ENCODE measurements at places on chromosomes 11 and 22. TPM values are rescaled to one million over a fixed set of nuclear protein-coding genes. Genes with fewer than 3 reads are reported as not detected.

Gene ELF5
- not detected for total RNA-seq

DNA sequence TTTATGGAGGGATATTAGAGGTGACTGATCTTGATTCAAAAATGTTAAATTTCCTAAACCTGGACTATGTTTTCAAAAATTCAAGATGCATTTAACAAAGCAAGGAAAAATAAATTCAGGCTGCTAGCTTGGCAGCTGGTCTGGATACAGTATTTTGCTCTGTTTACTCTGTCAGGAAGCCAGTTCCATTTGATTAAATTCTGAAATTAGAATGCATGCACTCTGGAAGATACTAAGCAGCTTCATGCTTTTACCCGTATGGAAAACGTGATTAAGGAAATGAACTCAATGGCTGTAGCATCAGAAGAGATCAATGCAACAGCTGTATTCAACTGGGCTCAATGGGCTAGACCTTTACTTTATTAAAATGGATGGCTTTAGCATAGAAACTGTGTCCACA is 14.2 kb downstream of the C11orf71 start:
- no peaks in the 10 kb centered on the region for H3K27me3 ChIP-seq
- no peak for DNase-seq
- H3K4me1 ChIP-seq = no peaks in the 10 kb centered on the region
- no peak overlapping the region for H3K4me3 ChIP-seq

- no peak for DNase-seq
- H3K27me3 ChIP-seq = peaks cover 68% of the 10 kb centered on the region
- peaks cover 10% of the 10 kb centered on the region for H3K4me1 ChIP-seq
- no peak overlapping the region for H3K27ac ChIP-seq
- H3K4me3 ChIP-seq = no peak overlapping the region
- H3K36me3 ChIP-seq = no peaks in the 10 kb centered on the region
Measured at GRCh38 chr11:11164334-11164690, 188.7 kb downstream of the CSNK2A3 start.

DNA sequence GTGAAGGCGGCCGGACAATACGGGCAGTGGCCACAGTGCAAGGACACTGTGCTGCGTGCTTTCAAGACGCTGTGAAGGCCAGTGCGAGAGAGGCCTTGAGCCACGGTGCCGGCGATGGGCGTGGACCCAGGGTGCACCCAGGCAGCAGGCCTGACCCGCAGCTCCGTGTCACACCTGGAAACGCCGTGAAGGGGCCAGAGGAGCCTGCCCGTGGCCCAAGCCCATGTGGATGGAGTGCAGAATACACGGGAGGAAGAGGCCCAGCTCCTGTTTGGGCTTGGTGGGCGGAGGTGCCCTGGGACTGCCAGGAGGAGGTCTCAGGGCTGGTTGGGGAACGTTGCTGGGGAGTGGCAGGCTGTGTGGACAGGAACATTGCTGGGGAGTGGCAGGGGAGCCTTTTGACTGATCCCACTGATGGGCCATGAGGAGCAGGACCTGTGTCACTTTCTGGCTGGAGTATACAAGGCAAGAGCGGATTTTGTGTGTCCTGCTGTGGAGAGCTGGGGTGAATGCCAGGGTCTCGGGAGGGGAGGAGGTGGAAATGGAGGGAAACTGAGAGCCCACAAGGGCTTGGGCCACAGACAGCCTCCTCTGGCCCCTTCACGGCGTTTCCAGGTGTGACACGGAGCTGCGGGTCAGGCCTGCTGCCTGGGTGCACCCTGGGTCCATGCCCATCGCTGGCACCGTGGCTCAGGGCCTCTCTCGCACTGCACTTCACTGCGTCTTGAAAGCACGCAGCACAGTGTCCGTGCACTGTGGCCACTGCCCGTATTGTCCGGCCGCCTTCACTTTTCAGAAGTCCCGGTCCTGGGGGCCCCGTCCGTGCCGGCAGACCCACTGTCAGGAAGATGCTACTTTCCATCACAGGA is 925.4 kb downstream of the BRD1 start:
- H3K27me3 ChIP-seq = no peaks in the 10 kb centered on the region
- H3K4me1 ChIP-seq = no peaks in the 10 kb centered on the region
- no peak overlapping the region for H3K27ac ChIP-seq
- no peak overlapping the region for H3K4me3 ChIP-seq
- DNase-seq = no peak

Gene NOX4
- not detected for total RNA-seq

Gene OR10D3
- total RNA-seq = not detected

DNA sequence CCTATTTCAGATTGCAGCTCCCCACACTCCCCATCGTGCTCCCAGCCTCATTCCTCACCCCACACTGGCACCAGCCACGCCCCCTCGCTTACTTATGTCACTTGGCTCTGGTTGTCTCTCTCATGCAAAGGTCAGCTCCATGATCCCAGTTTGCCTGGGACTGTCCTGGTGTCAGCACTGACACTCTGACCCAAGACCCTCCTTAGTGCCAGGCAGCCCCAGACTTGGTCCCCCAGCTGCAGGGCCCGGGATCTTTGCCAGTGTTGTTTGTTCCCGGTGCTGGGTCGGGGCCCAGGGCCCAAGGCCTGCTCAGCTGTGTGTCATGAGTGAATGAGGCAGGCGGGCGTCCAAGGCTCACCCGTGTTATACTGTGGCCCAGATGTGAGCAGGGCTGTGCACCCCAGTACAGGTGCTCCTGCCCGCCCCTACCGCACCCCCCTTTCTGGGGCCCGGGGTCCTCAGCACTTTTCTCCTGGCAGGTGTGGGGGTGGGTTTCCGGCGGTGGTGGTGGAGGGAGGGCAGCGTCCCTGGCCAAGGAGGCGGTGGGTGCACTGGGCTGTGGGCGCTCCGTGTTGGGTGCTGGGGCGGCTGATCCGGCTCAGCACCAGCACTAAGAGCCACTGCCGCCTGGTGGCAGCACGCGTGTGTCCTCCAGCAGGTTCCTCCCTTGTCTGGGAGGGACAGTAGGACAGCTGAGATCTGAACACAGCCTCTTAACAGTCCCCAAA is 19.5 kb downstream of the IL17REL start:
- no peaks in the 10 kb centered on the region for H3K27me3 ChIP-seq
- no peak overlapping the region for H3K4me3 ChIP-seq
- H3K27ac ChIP-seq = no peak overlapping the region
- H3K4me1 ChIP-seq = peaks cover 6% of the 10 kb centered on the region
- peak; percentile 78 for DNase-seq
- H3K36me3 ChIP-seq = no peaks in the 10 kb centered on the region

DNA sequence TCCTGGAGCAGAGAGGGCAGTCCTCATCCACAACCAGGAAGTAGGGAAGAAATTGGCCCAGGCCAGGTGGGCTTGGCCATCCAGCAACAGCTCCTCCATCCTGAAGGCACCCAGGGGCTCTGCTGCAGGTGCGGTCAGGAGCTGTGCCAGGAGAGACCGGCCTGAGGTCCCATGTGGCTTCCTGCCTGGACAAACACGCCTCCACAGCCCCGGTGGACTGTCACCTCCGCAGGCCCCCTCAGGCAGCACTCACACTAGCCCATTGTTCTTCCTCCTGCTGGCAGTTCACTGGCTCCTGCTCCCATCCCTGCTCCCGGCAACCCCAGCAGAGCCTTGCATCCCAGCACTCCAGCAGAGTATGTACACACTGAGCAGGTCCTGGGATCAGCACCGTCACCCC is 16.0 kb upstream of the POU2AF1 start:
- peak; percentile 23 for DNase-seq
- H3K27me3 ChIP-seq = no peaks in the 10 kb centered on the region
- no peaks in the 10 kb centered on the region for H3K4me1 ChIP-seq
- no peaks in the 10 kb centered on the region for H3K36me3 ChIP-seq

Gene C11orf97
- not detected for total RNA-seq

- H3K4me1 ChIP-seq = peaks cover 36% of the 10 kb centered on the region
- peak; percentile 81 for DNase-seq
Measured at GRCh38 chr22:20080445-20080775, 369 bp downstream of the DGCR8 start.
